Activated T-cell treated with anti-CD3 and anti-CD28 coated beads, Interleukin-2, amount 50 U/mL, for 72 hours (primary cell): ENCODE measurements at places on chromosomes 3 and 15. TPM values are rescaled to one million over a fixed set of nuclear protein-coding genes. Genes with fewer than 3 reads are reported as not detected.

The SLC9A9 gene
- 4.3 TPM for total RNA-seq

DNA sequence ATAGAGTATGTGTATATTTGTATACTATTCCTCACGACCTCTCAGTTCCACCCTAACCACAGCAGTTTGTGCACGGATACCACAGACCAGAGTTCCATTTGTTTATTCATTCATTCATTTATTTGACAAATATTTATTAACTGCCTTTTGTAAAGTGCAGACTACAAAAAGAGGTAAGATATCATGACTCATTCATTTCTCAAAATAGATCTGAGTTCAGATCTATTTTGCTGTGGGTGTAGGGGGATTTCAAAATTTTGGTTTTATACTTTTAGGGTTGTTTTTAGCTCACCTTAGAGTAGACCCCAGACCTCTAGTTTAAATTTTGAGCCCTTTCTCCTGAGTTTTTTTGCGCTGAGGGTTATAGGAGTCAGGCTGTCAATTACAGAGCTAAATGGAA is 76.1 kb upstream of the LRRFIP2 start:
- no peaks in the 10 kb centered on the region for H3K27me3 ChIP-seq
- H3K36me3 ChIP-seq, result peaks cover 6% of the 10 kb centered on the region
- no peak overlapping the region for H3K4me3 ChIP-seq
- no peak for DNase-seq

GRCh38 chr3:38163117-38163840 is 2.1 kb upstream of the OXSR1 start:
- H3K4me1 ChIP-seq, result peaks cover 32% of the 10 kb centered on the region
- H3K36me3 ChIP-seq, result peaks cover 3% of the 10 kb centered on the region
- no peak overlapping the region for H3K4me3 ChIP-seq
- H3K27ac ChIP-seq, result no peak overlapping the region

DNA sequence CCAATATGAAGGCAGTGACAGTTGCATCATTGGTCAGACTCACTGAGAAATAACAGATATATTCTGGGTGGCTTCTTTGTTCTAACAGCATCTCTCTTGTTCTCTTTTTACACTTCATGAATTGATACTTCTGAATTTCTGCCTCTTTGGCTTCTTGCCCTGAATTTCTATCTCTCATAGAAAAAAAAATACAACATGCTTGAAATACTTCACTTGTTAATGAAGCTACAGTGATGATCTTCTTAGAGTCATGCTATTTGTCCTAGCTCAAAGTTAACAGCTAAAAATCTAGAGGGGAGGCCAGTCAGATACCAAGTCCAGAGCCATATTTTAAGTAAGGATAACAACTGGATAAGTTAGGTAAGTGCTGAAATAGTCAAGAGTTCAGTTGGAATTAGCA is 597.2 kb upstream of the AGTR1 start:
- no peaks in the 10 kb centered on the region for H3K4me1 ChIP-seq
- H3K27me3 ChIP-seq, result no peaks in the 10 kb centered on the region
- no peak overlapping the region for H3K27ac ChIP-seq
- H3K4me3 ChIP-seq, result no peak overlapping the region

DNA sequence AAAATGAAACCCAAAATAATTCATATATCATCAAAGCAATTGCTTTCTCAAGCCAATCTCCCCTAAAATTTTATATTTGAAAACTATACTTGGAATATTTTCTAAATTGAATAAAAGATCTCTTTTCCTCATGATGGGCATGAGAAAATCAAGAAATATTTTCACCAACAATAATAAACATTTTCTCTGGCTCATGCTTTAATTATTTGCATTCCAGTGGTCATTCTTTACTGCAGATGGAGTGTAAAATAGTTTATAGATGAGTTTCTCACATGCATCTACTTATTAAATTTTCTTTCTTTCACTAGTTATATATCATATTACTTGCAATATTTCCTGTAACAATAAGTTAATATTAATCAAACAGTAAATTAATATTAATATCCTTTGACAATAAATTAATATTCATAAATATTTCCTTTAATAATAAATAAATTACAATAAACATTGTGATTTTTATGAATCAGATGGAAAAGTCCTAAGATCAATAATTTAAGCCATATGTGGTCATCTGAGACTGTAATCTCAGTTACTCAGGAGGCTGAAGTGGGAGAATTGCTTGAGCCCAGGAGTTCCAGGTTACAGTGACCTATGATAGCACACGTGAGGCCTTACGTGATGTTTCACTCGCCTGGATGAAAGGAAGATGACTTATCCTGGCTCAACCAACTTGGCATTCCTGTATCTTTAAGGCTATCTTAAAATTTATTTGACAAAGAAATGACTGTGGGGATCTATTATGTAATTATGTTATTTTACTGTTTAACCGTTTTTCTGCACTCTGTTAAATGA is 958.8 kb downstream of the ZPLD1 start:
- H3K4me1 ChIP-seq, result no peaks in the 10 kb centered on the region
- no peaks in the 10 kb centered on the region for H3K36me3 ChIP-seq
- H3K27me3 ChIP-seq, result no peaks in the 10 kb centered on the region
- no peak overlapping the region for H3K27ac ChIP-seq
- no peak for DNase-seq

- H3K27ac ChIP-seq, result no peak overlapping the region
- H3K4me1 ChIP-seq, result no peaks in the 10 kb centered on the region
- no peaks in the 10 kb centered on the region for H3K36me3 ChIP-seq
- no peak overlapping the region for H3K4me3 ChIP-seq
- H3K27me3 ChIP-seq, result no peaks in the 10 kb centered on the region
Observed at GRCh38 chr3:58955308-58955707, 94.5 kb downstream of the CFAP20DC start.

The SERP1 gene
- 123 TPM for total RNA-seq

- H3K4me1 ChIP-seq, result no peaks in the 10 kb centered on the region
- H3K27ac ChIP-seq, result no peak overlapping the region
- H3K4me3 ChIP-seq, result no peak overlapping the region
- H3K36me3 ChIP-seq, result no peaks in the 10 kb centered on the region
- peaks cover 9% of the 10 kb centered on the region for H3K27me3 ChIP-seq
- no peak for DNase-seq
Observed at GRCh38 chr3:129586746-129587430, 19.6 kb downstream of the PLXND1 start.

DNA sequence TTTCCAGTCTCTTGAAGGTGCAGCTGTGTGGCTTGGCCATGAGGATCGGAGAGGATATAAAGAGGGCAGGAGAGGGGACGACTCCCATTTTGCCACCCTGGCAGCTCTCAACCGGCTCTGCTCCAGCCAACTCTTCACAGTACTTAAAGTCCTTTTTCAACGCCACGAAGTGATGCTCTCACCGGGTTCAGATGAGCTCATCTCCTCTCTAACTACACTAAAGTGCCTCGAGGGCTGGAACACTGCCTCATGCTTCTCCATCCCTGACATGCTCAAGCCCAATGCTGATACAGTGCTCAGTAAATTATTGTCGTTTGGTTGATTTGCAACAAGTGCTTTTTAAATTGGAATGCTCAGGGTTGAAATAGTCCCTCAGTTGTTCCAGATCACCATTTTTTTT is 97.8 kb downstream of the GTPBP8 start:
- no peaks in the 10 kb centered on the region for H3K36me3 ChIP-seq
- no peaks in the 10 kb centered on the region for H3K27me3 ChIP-seq
- peaks cover 7% of the 10 kb centered on the region for H3K4me1 ChIP-seq
- DNase-seq, result no peak

DNA sequence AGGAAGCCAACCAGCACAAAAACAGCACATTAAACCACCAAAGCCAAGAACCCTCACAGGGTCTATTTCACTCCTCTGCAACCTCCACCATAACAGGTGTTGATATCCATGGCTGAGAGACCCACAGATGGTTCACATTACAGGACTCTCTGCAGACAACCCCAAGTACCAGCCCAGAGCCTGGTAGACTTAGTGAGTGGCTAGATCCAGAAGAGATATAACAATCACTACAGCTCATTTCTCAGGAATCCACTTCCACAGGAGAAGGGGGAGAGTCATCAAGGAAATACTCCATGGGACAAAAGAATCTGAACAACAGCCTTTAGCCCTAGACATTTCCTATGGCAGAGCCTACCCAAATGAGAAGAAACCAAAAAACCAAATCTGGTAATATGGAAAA is 168.1 kb upstream of the CD96 start:
- H3K4me1 ChIP-seq, result no peaks in the 10 kb centered on the region
- peaks cover 11% of the 10 kb centered on the region for H3K36me3 ChIP-seq
- H3K27ac ChIP-seq, result no peak overlapping the region
- no peaks in the 10 kb centered on the region for H3K27me3 ChIP-seq

The CDHR4 gene
- 0.39 TPM for total RNA-seq

DNA sequence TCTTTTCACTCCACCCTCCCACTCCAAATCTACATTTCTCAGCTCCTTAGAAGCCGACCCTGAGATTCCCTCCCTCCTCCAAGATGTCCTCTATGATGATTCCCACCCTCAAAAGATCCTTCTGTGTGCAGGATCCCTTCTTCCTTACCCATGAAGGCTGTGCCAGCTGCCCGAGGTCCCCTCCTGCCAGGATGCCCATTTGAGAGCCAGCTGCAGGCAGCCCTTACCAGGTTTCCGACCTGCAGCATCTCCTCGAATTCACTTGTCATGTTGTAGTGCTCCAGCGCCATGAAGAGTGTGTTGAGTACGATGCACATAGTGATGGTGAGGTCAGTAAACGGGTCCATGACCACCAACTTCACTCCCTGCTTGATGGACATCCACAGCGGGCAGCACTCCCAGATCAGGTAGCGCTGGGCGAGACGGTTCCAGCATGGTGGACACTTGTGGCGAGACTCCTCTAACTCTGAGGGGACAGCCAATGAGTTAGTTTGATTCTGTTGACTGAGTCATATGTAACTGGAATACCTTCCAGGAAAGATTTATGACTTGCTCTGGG is 51.9 kb downstream of the SCN5A start:
- no peaks in the 10 kb centered on the region for H3K4me1 ChIP-seq
- no peaks in the 10 kb centered on the region for H3K36me3 ChIP-seq
- peaks cover 5% of the 10 kb centered on the region for H3K27me3 ChIP-seq

The CD276 gene
- 2.8 TPM for total RNA-seq

GRCh38 chr3:59247402-59247841 is 197.6 kb upstream of the CFAP20DC start:
- peaks cover 6% of the 10 kb centered on the region for H3K4me1 ChIP-seq
- no peak for DNase-seq
- H3K36me3 ChIP-seq, result peaks cover 7% of the 10 kb centered on the region
- no peak overlapping the region for H3K4me3 ChIP-seq

The INKA1 gene
- 1.5 TPM for total RNA-seq

The FAM3D gene
- not detected for total RNA-seq

The SERPINI2 gene
- total RNA-seq, result not detected

DNA sequence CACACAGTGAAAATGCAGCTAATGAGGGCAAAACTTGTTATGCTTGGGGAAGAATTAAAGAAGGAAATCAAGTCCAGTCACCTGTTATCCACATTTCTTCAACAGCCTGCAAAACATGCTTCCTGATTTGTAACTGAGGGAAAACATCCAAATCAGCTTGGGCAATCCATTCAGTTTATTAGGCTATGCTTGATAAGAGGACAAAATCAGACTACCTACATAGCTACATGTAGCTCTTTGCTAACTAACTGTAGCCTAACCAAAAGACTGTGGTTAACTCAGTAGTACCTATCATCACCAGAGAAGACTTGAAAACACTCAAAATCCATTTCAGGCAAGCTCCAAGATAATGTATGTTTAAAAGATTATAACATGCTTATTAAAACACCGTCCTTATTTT is 436.4 kb downstream of the SHQ1 start:
- H3K27me3 ChIP-seq, result no peaks in the 10 kb centered on the region
- H3K27ac ChIP-seq, result no peak overlapping the region
- H3K4me3 ChIP-seq, result peak overlapping the region; percentile 49
- peaks cover 93% of the 10 kb centered on the region for H3K4me1 ChIP-seq
- peaks cover 22% of the 10 kb centered on the region for H3K36me3 ChIP-seq
- DNase-seq, result no peak

The ILDR1 gene
- 0.28 TPM for total RNA-seq

- no peak overlapping the region for H3K4me3 ChIP-seq
- H3K4me1 ChIP-seq, result no peaks in the 10 kb centered on the region
- H3K27ac ChIP-seq, result no peak overlapping the region
- no peaks in the 10 kb centered on the region for H3K27me3 ChIP-seq
- DNase-seq, result no peak
Observed at GRCh38 chr15:101379647-101380046, 84.6 kb upstream of the SNRPA1 start.

DNA sequence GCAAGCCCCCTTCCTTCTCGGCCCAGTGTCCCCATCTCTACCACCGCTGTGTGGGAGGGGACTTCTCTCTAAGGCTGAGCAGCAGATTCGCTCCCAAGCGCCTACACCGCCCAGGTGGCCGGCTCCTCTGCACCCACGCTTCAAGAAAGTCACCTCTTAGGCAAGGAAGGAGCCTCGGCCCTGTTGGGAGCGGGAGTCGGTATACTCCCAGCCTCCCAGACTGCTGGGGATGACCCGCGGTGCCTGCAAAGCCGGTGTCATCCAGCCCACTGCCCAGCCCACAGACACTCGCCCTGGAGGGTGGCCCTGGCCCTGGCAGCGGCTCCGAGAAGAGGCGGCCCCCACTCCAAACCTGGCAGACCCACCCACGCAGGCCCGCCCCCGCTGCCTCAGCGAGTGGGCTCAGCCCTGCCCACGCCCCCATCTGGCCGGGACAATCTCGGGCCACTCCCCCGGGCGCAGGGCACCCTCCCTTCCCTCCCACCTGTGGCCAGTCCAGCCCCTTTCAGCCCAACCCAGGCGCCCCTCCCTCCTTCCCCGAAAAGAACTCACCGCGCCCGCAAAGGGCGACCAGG is 396 bp downstream of the CHRNB4 start:
- H3K4me3 ChIP-seq, result peak overlapping the region; percentile 49
- H3K27me3 ChIP-seq, result peaks cover 5% of the 10 kb centered on the region
- peaks cover 8% of the 10 kb centered on the region for H3K4me1 ChIP-seq
- no peak for DNase-seq

The DLL4 gene
- total RNA-seq, result 0.19 TPM

DNA sequence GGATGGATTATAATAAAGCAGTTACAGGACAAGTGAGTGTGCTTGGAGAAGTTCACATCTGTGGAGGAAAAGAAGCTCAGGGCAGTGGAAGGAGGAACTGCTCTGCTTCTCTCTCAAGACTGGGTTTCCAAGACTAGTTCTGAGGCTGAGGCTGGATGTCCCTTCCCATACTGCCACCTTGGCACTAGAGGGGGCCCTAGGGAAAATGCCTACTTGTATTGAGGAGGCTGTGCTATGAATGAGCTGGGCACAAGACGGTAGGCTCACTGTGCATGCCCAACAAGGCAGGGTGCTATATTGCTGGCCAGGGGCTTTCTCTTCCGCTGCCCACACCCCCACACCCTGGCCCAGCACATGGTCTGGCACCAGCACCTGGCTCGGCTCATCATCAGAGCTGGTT is 65.2 kb downstream of the SLCO2A1 start:
- H3K4me3 ChIP-seq, result no peak overlapping the region
- H3K27ac ChIP-seq, result no peak overlapping the region
- H3K27me3 ChIP-seq, result no peaks in the 10 kb centered on the region
- DNase-seq, result no peak
